ENCODE measurements at places on chromosomes 5 and 9.

DNA sequence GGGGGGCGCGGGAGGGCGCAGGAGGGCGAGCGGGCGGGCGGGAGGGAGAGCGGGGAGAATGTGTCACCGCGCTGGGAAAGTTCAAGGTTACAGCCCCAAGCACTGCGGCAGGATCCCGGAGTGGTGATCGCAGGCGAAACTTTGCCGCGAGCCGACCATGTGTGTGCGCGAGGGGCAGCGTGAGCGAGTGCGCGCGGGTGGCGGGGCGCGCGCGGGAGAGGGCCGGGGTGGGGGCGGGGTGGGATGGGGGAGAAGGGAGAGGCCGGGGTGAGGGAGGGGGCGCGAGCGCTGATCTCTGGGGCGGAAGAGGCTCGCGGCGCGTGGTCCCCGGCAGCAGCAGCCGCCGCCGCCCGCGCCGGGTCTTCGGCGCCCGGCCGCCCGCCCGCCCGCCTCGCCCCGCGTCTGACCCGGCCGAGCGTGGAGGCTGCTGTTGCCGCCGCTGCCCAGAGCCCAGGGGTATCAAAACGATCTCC, at the start of gene NFIB:
TSS of gene NFIB (minus strand) at position 191 of the 473 bp plus-strand sequence. CDS start 630 bp downstream, outside the sequence.
- no peak for DNase-seq

GRCh38 chr9:24351258-24351657, 194.4 kb downstream of the IZUMO3 start:
- no peak for DNase-seq

- DNase-seq: no peak
Observed at GRCh38 chr9:77486968-77487367, 161.2 kb downstream of the GNA14 start.

DNA sequence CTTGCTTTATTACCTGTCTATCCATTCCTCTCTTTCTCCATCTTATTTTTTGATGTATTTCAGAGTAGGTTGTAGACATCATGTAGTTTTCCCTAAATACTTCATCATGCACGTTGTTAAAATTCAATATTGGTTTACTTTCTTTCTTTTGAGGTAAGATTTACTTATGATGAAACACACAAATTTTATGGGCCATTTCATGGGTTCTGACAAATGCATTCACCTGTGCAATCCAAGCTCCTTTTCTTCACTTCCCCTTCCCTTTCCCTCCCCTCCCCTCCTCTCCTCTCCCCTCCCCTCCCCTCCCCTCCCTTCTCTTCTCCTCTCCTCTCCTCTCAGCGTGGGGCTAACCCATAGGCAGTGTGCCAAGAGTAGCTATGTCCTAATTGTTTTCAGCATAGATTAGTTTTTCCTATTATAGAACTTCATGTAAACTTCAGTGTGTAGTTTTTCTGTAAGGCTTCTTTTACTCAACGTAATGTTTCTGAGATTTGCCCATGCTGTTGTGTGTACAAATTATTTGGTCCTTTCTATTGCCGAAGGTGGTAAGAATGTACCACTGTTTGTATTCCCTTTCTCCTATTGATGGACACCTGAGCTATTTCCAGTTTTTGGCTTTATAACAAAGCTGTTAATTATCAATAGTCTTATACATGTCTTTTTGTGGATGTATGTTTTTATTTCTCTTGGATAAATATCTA, 92.9 kb upstream of the CLINT1 start:
- DNase-seq: no peak

GRCh38 chr9:92180669-92181181, 65.5 kb upstream of the SPTLC1 start:
- no peak for DNase-seq

- no peak for DNase-seq
Observed at GRCh38 chr5:83368835-83369234, 102.7 kb upstream of the VCAN start.

- DNase-seq: no peak
Observed at GRCh38 chr5:60010328-60010727, 116.8 kb upstream of the PDE4D start.

DNA sequence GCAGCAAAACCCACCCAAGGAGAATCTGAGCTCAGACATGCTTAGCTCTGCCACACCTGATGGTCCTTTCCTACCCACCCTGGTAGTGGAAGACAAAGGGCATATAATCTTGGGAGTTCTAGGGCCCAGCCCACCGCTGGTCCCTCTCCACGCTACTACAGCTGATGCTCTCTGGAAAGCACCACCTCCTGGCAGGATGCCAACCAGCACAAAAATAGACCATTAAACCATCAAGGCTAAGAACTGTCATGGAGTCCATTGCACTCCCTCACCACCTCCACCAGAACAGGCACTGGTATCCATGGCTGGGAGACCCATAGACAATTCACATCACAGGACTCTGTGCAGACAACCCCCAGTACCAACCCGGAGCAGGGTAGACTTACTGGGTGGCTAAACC, 111.0 kb upstream of the IL7R start:
- DNase-seq: no peak

- DNase-seq: no peak
Observed at GRCh38 chr9:85108229-85108628, 438.7 kb downstream of the NTRK2 start.

- DNase-seq: no peak
Observed at GRCh38 chr5:172624083-172624995, 16.7 kb upstream of the NEURL1B start.

GRCh38 chr5:88542786-88543185, 274.1 kb upstream of the TMEM161B start:
- no peak for DNase-seq

DNA sequence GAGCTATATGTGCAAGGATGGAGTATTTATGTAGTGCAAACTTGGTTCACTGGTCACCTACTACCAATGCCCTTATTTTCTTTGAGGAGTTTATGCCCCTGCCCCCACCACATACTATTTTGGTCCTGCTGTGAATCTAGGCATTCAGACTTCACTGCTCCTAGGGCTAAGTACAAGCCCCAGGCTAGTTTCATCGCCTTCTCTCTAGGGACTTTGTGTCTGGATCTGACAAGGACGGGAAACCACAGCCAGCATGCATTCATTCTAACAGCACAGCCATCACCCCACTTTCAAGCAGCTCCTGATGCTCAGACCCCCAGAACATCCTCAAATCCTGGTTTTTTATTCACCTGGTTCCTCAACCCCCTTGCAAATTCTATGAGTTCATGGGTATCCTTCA, 56.8 kb downstream of the DRD1 start:
- DNase-seq: no peak
